Stromal cell of bone marrow (primary cell): ENCODE measurements at places on chromosomes 5 and 9.

- DNase-seq = peak; percentile 89
These were observed 23.2 kb downstream of the SLC46A2 start for GRCh38 chr9:112867275-112867991.

DNA sequence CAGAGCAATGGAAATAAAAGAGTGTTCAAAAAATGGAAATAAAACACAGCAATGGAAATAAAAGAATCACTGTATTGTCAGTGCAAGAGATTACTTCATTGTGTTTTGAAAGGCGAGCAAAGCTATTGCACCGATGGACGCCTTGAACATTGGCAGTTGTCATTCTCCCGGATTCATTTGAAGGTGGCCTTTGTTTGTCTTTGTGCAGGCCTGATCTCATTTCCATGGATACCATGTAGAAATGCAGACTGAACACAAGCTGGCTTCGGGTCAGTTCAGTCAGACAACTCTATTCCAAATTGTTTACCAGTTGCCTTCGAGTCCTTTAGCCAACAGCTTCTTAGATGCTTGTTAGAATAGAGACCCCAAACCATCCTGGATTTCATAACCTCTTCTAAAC, 8.3 kb downstream of the ITGA2 start:
- no peak for DNase-seq

- no peak for DNase-seq
These were observed 21.8 kb downstream of the TNIP1 start for GRCh38 chr5:151058891-151059489.

DNA sequence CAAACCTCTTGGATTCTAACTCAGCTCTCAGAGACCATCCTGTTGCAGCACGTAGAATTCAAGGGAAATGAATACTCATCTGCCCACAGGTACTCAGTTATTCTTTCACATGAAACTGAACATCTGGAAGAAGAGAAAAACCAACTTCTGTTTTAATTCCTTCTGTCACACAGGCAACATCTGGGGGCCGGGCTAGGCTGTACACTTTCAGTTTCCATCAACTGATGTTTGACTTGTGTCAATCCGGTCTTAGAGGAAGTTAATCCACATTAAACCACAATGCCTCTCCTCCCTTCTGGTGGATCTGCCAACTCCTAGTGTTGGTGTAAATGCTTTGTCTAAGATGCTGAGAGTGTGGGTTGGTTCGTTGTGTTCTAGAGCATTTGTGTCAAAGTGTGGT, 17.6 kb downstream of the DMRT3 start:
- no peak for DNase-seq

DNA sequence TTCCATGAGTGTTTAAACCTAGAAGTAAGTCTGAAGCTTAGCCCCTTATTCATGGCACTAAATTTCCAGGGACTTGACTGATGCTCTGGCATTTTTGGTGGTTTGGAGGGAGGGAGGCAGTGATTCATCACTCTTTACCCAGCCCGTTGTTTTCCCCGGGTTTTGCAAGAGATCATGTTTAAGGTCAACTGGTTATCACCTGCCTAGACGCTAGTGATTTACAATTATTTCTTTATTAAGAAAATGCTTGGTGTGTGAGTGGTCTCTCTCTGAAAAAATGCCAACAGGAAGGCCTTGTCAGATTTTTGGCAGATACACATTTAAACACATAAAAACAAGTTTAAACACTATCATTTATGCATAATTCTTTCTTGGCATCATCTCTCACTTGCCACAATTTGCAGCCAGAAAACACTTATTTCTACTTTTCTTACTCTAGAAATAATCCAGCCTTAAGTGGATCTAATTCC, 737.9 kb upstream of the ZNF608 start:
- peak; percentile 67 for DNase-seq

DNA sequence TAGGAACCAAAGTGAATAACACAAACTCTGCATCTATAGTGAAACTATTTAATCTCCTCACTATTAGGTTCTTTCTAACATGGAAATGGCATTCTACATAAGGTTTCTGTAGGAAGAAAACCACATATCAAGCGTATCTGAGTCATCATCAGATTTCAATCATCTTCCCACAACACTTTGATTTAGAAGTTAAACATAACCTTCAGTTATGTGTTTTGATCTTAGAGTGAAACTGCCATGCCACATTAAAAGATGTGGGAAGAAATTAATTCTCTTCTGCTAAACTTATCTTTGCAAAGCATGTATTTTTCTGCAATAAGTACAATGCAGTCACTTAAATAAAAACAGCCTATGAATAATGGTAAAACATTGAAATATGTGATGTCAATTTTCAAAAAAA, 55.0 kb downstream of the MEF2C start:
- no peak for DNase-seq

- DNase-seq = no peak
These were observed 209.1 kb upstream of the TUT7 start for GRCh38 chr9:86563350-86563749.

- DNase-seq = no peak
These were observed 655.2 kb downstream of the ANXA1 start for GRCh38 chr9:73806876-73807275.

DNA sequence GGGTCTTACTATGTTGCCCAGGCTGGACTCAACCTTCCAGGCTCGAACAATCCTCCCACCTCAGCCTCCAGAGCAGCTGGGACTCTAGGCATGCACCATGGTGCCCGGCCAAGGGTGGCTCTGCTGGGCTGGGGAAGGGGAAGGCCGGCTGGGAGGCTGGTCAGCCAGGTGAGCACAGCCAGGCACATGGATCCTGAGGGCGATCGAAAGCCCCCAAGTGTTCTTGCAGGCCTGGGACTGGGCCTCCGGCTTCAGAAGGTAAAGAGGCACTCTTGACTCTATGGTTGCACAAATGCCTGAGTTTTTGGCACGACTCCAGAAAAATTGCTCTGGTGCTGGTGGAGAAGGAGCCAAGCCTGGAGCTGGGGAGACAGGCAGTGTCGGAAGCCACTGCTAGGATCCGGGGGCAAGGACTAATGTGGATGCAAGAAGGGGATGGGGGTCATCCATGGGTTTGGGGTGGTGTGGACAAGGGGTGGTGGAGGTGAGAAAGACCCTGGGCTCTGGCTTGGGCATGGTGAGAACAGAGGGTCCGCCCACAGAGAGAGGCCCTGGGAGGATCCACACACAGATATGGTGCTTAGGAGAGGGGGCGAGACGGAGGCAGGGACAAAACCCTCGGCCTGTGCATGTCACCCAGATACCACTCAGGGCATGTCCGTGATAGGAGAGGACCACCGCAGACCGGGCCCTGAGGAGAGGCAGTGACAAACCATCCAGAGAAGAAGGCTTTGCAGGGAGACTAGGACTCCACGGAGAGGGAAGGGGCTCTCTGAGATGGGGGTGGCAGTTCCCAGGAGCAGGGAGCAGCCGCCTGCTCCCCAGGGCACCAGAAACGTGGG, 51.1 kb upstream of the COL5A1 start:
- no peak for DNase-seq

GRCh38 chr5:33857037-33857436, 34.8 kb downstream of the ADAMTS12 start:
- DNase-seq = no peak

DNA sequence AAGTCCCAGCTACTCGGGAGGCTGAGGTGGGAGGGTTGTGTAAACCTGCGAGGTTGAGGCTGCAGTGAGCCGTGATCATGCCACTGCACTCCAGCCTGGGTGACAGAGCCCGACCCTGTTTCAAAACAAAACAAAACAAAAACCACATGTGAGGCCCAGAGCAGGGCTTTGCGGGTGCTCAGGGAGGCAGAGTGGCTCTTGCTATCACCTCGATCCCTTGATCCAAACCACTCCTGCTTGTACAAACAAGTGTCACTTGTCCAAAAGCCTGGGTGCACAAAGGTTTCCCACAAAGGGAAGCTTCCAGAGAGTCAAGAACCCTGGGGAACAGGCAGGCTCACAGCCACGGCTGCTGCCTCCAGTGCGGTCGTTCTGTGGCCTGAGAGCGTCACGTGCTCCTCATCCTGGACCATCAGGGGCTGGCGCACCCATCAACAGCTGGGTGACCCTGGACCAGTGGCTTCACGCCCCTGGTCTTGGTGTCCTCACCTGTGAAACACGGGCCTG, 162.7 kb downstream of the C9orf50 start:
- no peak for DNase-seq
